ENCODE measurements at places on chromosomes 2 and 18. TPM values are rescaled to one million over a fixed set of nuclear protein-coding genes. Genes with fewer than 3 reads are reported as not detected.
A peak's percentile ranks its signal among the peaks of the same experiment; 100 is the strongest.

- DNase-seq: no peak
These were observed 162.1 kb downstream of the BCL2 start for GRCh38 chr18:63157293-63158011.

DNA sequence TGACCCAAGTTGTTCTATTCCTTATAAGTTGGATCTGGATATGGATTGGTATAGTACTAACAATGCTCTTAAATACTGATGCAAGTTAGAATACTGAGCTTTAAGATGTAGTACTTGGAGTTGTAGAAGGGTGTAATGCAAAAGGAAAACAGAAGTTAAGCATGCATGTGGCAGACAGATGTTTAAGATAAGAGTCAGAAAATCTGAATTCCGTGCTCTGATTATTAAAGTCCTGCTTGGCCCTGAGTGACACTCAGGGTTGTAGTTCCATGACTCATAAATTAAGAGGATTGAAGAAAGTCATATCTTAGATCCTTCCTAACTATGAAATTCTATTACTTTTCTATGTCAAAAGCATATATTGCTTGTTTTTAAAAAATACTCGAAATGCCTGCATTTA, 250.6 kb downstream of the RPRM start:
- no peak for DNase-seq

- DNase-seq: no peak
These were observed 139.3 kb upstream of the EPAS1 start for GRCh38 chr2:46157966-46158310.

- DNase-seq: no peak
These were observed 32.8 kb upstream of the DNAH7 start for GRCh38 chr2:196101325-196101991.

DNA sequence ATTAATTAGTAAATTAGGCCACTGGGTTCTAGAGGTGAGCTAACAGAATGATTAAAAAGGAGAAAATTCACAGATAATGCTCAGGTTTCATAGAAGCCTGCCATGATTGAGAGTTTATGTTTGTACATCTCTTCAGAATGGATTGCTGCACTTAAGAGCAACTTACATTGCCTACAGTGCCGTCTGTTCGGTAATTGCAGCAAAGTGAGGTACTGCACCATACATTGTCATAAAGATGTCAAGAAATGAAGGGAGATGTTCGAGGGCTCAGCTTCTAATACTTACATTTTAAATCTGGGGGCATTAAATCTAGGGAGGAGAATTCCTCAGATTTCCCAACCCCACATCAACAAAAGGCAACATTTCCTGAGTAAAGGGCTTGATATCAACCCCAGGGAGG, 976.2 kb upstream of the FANCL start:
- DNase-seq: no peak

DNA sequence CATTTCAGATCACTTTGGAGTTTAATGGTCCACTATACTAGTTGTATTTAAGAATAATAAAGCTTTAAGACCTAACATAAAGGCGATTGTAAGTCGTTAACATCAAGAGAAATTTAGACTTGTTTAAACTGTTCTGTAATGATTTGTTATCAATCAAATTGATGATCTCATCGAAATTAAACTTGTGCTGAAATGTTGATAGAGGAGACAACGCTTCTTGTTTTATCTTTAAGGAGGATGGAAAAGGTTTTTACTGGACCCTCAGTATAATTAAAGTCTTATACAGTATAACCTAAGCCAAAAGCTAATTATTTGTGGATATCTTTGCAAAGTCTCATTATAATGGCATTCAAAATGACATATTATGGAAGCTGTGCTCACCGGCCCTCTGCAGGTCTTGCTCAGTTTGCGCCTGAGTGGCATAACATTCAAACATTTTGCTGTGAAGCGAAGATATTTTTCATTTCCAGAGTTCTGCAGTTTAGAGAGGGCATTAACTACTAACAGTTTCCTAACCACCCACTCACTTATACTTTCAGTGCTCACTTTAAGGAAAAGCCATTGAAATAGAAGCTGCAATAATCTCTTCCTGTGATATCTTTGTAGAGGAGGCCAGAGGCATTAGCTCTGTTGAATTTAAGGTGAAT, 1.4 kb upstream of the SERTAD2 start:
- no peak for DNase-seq

- no peak for DNase-seq
These were observed 278.2 kb downstream of the CALCRL start for GRCh38 chr2:187169864-187170263.

DNA sequence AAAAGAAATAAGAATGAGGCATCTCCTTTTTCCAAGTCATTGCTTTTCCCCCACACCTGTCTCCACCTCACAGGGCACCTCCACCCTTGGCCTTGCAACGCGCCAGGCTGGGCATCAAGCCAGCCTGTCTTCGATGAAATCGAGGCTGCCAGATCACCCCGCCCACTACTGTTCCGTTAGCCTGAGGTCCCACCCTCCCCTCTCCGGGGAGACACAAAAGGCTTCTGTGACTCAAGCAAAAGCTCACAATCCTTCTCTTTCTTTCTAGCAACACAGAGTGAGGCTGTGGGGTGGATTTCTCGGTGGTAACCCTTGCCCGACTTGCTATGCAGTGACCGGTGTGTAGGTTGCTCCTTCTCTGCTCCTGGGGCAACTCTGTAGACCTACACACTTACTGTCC, 9.9 kb downstream of the TNP1 start:
- no peak for DNase-seq

- no peak for DNase-seq
These were observed 148.6 kb downstream of the GALNT1 start for GRCh38 chr18:35729991-35730668.

GRCh38 chr2:176149939-176150583, 1.3 kb upstream of the HOXD4 start:
- DNase-seq: no peak

- DNase-seq: peak; percentile 62
These were observed 17.2 kb downstream of the GPC1 start for GRCh38 chr2:240452462-240453256.

- DNase-seq: no peak
These were observed 202.9 kb upstream of the TNP1 start for GRCh38 chr2:217062768-217063167.

DNA sequence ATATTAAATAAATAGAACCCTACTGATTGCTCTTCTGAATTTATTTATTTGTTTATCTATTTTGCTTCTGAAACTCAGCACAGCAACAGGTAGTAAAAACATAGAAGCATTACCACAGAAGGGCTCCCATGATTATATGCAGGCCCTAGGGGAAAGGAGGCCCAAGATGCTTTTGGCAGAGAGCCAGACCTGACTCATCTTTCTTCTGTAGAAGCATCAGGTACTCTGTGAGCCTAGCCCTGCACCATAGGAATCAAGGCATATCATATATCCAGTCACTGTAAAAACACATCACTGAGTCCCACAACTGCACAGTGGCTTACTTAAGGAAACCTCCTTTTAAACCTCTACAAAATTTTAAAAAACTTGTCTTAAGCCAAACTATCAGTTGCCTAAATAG, 1.8 kb downstream of the SCN9A start:
- no peak for DNase-seq

- DNase-seq: no peak
These were observed 502.4 kb upstream of the TNP1 start for GRCh38 chr2:217362286-217362685.

- DNase-seq: no peak
These were observed 30.7 kb upstream of the DUSP2 start for GRCh38 chr2:96175951-96176350.

DNA sequence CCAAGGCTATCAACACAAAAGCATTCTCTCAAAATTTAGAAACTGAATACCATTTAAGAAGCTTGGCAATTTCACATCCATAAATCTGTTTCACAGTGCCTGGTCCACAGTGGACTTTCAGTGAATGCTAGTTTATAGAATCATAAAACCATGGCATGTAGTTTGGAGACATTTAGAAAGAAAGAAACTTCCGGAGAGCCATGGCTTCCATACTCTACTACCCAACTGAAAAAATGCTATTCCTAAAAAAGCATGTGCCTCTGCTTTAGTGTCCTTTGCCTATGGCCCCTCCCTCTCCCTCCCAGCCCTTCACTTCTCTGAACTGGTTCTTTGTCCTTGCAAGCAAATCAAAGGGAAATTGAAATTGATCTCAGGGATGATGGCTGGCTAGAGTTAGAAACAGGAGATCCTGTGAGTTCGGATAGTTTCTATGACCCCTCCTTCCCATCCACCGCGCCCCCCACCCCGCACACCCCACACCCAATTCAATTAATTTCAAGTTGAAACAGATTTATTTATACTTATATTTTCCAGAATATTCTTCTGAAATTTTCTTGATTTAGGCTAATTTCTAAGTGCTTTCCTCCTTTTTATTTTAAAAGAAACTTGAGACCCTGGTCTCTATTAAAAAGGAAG, 248.3 kb downstream of the TRIB2 start:
- DNase-seq: no peak

- peak; percentile 72 for DNase-seq
These were observed 56.1 kb downstream of the SF3B1 start for GRCh38 chr2:197378494-197379307.

DNA sequence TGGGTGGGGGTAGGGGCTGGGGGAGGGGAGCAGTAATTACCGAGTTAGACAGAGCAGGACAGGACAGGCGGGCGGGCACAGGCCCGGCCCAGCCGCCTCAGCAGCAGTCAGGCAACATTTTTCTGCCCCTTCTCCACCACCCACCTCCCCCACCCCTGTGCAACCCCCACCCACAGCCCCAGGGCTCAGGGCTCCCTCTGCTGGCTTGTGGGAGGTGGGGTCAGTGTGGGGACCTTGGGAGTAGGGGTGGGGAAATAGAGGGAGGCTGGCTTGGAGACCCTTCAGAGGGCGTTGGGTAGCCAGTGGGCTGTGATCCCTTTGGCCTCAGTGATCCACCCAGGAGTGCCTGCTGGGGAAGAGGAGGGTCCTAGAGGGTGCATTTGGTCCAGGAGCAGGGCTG, 6.4 kb downstream of the WNT6 start:
- DNase-seq: no peak

- DNase-seq: no peak
These were observed 86.3 kb downstream of the PTPN4 start for GRCh38 chr2:119846021-119846420.

DNA sequence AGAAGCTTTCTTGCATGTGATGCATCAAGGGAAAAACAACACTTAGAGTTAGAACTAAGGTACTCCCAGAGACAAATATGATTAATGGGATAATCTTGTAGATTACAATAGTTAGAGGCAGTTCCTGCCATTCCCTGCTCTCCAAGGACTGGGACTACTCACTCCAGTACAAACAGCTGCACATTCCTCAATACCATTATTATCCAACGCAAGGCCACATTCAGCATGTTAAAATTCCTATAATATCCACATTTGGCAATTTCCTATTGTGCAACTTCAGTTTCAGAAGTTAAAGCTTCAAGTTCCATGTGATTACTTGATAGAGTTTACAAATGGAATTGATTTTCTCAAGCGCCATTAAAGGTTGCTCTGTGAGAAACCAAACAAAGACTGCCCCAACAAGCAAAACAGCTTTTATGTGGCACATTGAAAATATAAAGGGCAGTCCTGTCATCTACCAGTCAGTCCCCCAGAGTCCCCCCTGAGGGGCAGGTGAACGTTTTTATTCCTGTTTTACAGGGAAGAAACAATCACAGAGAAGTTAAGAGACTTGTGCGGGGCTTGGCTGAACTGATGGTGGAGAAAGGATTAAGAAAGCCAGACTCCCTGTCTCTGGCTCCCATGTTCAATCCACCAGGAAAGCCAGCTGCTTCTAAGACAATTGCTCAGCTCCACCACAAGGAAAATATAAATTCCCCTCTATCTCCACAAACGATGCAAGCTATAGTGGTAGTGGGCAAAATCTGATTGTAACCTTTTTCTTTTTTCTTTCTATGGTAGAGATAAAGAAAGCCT, 72.6 kb downstream of the TXNL1 start:
- DNase-seq: no peak

DNA sequence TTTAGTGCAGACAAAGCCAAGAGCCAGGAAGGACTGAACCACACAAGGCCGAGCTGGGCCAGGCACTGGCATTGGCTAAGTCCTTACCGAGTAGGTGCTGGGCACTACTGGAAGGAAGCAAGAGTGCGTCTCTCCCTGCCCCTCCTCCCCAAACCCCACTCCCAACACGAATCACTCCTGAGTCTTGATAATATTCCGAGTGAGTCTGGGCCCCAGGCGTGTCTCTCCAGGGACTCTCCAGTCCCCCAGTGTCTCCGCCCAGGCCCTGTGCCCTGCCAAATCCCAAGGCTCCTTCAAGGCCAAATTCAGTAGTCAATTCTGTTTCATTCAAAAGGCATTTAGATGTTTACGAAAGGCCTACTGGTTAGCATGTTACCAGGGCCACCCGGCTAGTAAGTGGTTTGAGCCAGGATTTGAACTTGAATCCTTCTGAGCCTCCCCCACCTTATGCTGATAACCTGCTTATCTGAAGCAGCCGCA, 82.8 kb downstream of the GLI2 start:
- peak; percentile 20 for DNase-seq

GRCh38 chr2:70596293-70596692, 42.7 kb upstream of the TGFA start:
- no peak for DNase-seq

GRCh38 chr2:8335801-8336200, 346.1 kb upstream of the ID2 start:
- DNase-seq: no peak

- no peak for DNase-seq
These were observed 608.7 kb upstream of the REG3G start for GRCh38 chr2:78416625-78417300.

GRCh38 chr2:149903626-149904025, 316.1 kb upstream of the MMADHC start:
- DNase-seq: no peak

GRCh38 chr2:58106896-58107295, 60.3 kb downstream of the VRK2 start:
- DNase-seq: no peak

DNA sequence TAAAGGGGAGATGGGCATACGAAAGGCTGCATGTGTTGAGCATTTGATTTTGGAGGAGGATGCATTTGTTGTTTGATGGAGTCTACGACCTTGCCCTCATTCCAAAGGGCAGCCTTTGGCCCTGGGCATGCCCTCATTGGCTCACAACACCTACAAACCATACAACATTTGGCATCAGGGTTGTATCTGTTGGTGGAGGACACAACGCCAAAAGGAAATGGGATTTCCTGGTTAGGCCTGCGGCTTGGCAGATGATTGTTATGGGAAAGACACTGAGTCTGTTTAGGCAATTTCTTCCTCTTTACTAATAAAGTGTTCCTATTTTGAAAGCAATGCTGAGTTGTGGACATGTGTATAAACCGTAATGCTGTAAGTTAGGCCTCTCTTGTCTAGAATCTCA, 246.9 kb downstream of the LDLRAD4 start:
- DNase-seq: no peak

GRCh38 chr2:234556848-234557573, 60.1 kb upstream of the ARL4C start:
- no peak for DNase-seq

- no peak for DNase-seq
These were observed 17.7 kb upstream of the EN1 start for GRCh38 chr2:118865106-118865505.

The DIPK1C gene
- total RNA-seq: not detected

The CELF4 gene
- not detected for total RNA-seq

The TRAK2 gene
- total RNA-seq: 56.9 TPM

The KCNF1 gene
- total RNA-seq: not detected

The SCYGR4 gene
- not detected for total RNA-seq

The KCNG3 gene
- total RNA-seq: 1.1 TPM

The RMC1 gene
- total RNA-seq: 31.2 TPM

The ALPP gene
- total RNA-seq: not detected

The KCNJ13 gene
- total RNA-seq: 98.2 TPM

The MRO gene
- 6.7 TPM for total RNA-seq

The LMAN2L gene
- total RNA-seq: 9.9 TPM

The AP1S3 gene
- total RNA-seq: 11.7 TPM

The FBXO48 gene
- 2.6 TPM for total RNA-seq

The DSG4 gene
- 0.35 TPM for total RNA-seq

The CASP8 gene
- 48.4 TPM for total RNA-seq

The CDK15 gene
- total RNA-seq: 9.9 TPM

The SP5 gene
- not detected for total RNA-seq

All from Peyer's patch (tissue), 4 donors.